ENCODE measurements at places on chromosomes 3 and 15. TPM values are rescaled to one million over a fixed set of nuclear protein-coding genes. Genes with fewer than 3 reads are reported as not detected.

DNA sequence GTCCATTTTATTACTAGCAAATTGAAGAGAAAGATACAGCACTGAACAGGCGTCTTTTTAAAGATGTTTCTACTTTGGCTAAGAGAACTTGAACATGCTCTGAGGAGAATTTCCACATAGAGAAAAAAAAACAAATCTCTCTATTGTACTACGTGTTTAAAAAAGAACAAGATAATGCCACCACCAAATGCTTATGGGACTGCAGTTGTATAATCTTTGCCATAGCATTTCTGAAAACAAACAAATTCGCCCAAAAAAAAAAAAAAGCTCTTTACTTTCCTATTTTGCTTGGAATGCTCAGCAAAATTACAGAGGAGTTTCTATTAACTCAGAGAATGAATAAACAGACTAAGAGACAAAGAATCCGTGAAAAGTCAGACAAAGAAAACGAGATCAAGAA lies 114.2 kb downstream of the CNTN3 start:
- no peak for DNase-seq

- DNase-seq, result no peak
Observed at GRCh38 chr15:80739919-80740318, 39.3 kb upstream of the CEMIP start.

GRCh38 chr3:184785890-184786279 lies 26.1 kb upstream of the VPS8 start:
- no peak for DNase-seq

DNA sequence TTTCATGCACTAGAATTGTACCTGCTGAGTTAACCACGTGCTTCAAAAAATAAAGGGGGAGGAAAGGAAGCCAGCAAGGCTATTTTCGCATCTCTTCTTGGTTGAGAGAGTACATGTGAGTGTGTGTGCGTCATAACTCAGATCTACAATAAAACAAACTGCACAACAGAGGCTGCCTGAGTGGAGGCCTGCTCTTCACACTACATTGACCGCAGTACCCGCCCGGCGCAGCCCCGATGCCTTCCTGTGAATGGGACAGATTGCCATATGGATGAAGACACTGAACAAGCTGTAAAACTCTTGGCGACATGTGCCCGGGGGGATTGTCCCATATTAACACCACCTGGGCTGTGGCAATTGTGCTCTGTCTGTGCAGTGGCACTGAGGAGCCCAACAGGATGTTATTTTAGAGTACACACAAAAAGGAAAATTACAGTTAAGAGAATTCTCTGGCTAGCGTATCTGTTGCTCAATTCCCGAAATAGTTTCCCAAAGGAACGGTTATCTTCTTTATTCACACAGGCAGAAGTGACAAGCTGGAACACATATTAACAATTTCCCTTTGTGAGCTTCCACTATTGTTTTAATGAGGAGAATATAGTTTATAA lies 551.5 kb downstream of the FOXP1 start:
- DNase-seq, result no peak

RAB27A gene
- total RNA-seq, result 45.8 TPM

Measured in kidney (tissue), 22 donors.